ENCODE measurements at places on chromosomes 4 and X.

GRCh38 chr4:165175879-165176278, 31.5 kb upstream of the KLHL2 start:
- DNase-seq = no peak

- no peak for DNase-seq
Observed at GRCh38 chr4:42490015-42490414, 92.7 kb downstream of the SHISA3 start.

DNA sequence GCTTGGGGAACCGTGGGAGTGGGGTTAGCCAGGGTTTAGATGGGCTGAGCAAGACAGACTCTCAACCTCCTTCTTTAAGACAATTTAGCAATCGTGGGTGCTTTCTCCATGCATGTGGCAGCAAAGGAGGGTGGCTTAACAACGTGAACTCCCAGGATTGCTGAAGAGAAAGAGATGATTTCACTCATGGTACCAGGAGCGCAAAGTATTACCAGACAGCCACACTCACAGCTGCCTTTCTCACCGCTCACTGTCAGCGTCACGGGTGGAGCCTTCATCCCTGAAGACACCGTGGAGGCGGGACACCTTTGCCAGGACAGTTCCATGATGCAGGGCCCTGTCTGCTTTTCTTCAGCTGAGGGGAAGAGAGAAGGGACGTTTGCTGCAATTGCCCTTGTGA, 212.5 kb upstream of the PSAPL1 start:
- DNase-seq = no peak

- DNase-seq = no peak
Observed at GRCh38 chr4:2483237-2483636, 14.3 kb downstream of the RNF4 start.

DNA sequence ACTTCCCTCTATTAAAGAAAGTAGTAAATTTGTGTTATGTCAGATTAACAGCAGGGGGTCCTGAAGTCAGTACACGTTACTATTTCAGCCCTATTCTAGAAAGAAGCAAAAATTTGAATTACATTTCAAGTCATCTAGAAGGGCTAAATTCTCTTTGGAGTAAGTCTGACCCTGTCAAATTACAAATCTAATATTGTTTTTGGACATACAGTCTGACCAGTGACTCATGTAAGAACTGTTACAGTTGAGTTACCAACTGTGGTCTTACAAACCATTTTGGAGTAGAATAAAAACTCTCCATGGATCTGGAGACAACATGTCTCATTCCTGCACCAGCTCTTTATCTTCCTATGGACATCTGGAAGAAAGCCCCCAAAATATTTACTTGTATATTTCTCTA, 36.0 kb upstream of the GYPA start:
- no peak for DNase-seq

DNA sequence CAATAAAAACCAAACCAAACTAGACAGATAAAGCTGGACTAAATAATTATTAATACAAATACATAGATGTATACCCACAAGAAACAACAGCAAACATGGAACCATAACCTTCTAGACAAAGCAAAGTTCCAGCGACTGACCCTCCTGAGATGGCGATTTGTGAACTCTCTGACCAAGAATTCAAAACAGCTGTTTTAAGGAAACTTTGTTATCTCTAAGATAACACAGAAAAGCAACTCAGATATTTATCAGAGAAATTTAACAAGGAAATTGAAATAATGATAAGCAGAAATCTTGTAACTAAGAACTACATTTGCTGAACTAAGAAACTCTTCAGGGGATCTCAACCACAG, 23.4 kb upstream of the MTHFD2L start:
- DNase-seq = no peak

GRCh38 chrX:105648732-105649131, 173.6 kb upstream of the NRK start:
- DNase-seq = no peak

Data from Right ventricle myocardium inferior (tissue), 1 donor.